Smooth muscle cell of bladder (primary cell): ENCODE measurements at places on chromosomes 11 and 22. TPM values are rescaled to one million over a fixed set of nuclear protein-coding genes. Genes with fewer than 3 reads are reported as not detected.

The OR8D1 gene
- not detected in 2 replicates for total RNA-seq

The P4HA3 gene
- total RNA-seq = 20.8 and 35.9 TPM in 2 replicates

The TMPRSS6 gene
- total RNA-seq = not detected in 2 replicates

The CATSPER1 gene
- total RNA-seq = 0.14 TPM in 1 of 2 replicates, not detected in the other

The CCDC116 gene
- total RNA-seq = 0.14 and 0.18 TPM in 2 replicates

The OTOG gene
- not detected in 2 replicates for total RNA-seq

The TEAD1 gene
- 59.0 and 75.5 TPM in 2 replicates for total RNA-seq

The DNAJB7 gene
- not detected in 2 replicates for total RNA-seq

The UPK3A gene
- not detected in 2 replicates for total RNA-seq

The NKAPD1 gene
- 22.2 and 25.7 TPM in 2 replicates for total RNA-seq

The TUBA8 gene
- total RNA-seq = 0.18 and 0.43 TPM in 2 replicates

The OR1S2 gene
- not detected in 2 replicates for total RNA-seq

The WT1 gene
- under 0.01 and 1.1 TPM in 2 replicates for total RNA-seq

The FGF4 gene
- total RNA-seq = not detected in 2 replicates

The OR52I1 gene
- not detected in 2 replicates for total RNA-seq

The MAPK8IP2 gene
- 0.28 TPM in 2 replicates for total RNA-seq

The IGSF22 gene
- total RNA-seq = under 0.01 TPM in 1 of 2 replicates, not detected in the other

The CCDC83 gene
- 0.18 TPM in 1 of 2 replicates, not detected in the other for total RNA-seq

The CASP5 gene
- total RNA-seq = 0.14 TPM in 1 of 2 replicates, not detected in the other

The UCP3 gene
- total RNA-seq = 0.14 and 0.55 TPM in 2 replicates

The SLC25A18 gene
- total RNA-seq = under 0.01 and 0.09 TPM in 2 replicates

The MICAL2 gene
- total RNA-seq = 78.8 and 118 TPM in 2 replicates
